ENCODE measurements at places on chromosomes 1 and 21.

DNA sequence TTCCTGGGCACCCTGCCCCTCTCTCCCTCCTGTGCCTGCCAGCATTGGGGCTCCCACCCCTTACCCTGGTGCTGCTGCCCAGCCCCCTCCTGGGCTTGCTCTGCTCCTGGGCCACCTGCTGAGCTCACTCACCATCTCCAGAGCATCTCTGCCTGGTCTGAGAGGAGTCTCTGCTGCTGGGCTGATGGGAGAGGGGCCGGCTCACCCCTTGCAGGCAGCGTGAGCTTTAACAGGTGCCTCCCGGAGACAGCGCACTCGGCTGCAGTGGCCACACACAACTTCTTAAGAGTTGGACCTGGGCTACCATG, 721.7 kb downstream of the MATN1 start:
- DNase-seq = no peak

DNA sequence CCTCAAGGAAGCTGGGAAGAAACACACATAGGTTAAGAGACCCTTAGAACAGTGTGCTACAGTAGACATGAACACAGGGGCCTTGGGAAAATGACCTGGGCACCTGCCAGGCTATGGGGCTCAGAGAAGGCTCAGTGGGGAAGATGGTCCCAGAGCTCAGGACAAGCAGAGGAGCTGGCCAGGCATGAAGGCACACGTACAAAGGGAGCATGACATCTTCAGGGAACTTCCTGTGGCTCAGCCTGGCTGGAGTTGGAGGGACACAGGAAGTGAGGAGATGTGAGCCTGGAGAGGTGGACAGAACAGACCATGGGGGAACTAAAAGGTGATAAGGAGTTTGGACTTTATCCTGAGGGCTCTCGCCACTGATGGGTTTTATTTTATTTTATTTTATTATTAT, 3.8 kb upstream of the SLC50A1 start:
- DNase-seq = no peak

GRCh38 chr1:184753608-184754475, 816 bp downstream of the EDEM3 start:
- DNase-seq = no peak

GRCh38 chr1:225746361-225747179, 31.1 kb upstream of the SRP9 start:
- no peak for DNase-seq

DNA sequence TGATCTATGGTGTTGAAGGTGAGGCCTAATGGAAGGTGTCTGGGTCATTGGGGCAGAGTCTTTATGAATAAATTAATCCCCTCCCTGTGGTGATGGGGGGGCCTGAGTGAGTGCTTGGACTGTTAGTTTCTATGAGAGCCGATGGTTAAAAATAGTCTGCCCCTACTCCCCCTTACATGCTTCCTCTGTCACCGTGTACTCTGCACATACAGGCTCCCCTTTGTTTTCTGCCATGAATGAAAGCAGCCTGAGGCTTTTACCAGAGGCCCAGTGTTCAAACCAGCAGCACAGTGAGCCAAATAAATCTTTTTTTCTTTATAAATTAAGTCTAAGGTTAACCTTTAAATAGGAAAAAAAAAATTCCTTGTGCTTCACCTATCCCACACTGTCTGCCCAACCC, 657.0 kb downstream of the AMY1C start:
- no peak for DNase-seq

DNA sequence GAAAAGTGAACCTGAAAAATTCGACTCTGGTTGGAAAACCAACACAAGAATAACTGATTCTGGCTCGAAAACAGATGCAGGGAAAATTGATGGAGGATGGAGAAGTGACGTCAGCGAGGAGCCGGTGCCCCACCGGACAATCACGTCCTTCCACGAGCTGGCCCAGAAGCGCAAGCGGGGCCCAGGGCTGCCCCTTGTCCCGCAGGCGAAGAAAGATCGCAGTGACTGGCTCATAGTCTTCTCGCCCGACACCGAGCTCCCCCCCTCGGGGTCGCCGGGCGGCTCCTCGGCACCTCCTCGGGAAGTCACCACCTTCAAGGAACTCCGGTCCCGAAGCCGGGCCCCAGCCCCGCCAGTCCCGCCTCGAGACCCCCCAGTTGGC, 1.9 kb downstream of the RUSC1 start:
- no peak for DNase-seq
